ENCODE measurements at places on chromosomes 3 and 15.

DNA sequence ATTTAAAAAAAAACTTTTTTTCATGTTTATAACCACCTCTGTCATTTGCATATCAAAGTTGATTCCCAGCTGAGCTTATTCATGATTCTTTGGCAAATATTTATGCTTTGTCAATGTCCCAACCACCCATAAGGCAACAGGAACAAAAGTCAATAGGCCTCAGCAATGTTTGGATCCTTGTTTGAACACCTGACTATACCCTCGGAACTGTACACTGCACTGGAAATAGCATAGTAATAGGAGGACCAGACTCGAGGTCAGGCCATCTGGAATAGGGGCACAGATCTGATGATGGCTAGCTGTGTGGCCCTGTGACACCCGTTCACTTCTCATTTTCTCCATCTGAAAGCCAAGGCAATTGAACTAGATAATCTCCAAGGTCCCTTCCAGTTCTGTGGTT, 301.7 kb upstream of the ATP11B start:
- DNase-seq, result no peak

DNA sequence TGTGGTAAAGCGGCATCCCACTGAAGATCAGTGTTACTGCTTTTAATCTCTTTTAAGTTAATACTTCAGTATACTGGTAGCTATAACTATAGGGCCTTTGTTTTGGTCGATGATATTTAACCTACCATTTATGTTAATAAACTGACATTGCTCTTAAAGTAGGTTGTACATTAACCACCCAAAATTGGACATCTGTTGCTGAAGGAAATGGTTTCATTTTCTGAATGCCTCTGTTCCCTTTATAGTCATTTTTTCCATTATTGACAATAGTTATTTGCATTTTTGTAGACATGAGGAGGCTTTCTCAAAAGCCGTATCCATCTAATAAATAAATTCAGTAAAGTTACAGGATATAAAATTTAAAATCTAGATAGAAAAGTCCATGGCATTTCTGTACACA, 252.4 kb upstream of the UBE2E1 start:
- DNase-seq, result no peak

DNA sequence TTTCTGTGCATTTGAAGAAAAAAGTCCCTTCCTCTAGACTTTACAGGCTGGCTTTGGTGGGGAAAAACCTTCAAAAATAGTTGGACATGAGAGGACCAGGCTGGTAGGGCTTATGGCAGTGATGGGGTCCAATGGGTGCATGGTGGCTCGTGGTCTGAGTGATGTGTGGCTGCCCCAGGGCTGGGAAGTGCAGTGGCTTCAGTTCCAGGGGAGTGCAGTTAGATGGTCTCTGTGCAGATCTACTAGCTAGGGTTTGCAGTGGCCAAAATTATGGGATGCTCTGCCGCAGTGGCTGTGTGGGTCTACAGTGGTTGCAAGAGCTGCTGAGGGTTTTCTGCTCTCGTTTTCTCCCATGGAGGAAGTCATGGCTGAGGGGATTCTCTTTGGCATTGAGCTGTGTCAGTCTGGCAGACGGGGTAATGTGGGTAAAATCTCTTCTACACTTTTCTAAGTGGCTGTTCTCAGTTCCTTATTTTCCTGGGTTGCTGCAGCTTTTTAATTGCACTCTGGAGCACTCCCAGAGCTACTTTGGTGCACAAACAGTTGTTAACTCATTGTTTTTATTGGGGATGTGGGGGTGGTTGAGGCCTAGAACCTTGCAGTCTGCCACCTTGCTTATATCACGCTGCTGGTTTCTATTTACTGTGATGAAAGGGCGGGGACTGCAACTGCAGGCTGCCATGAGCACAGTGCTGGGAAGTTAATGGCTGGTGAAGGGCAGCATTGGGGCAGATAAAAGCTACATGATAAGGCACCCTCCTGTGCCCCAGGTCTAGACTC, 1324.6 kb downstream of the NSUN3 start:
- no peak for DNase-seq

DNA sequence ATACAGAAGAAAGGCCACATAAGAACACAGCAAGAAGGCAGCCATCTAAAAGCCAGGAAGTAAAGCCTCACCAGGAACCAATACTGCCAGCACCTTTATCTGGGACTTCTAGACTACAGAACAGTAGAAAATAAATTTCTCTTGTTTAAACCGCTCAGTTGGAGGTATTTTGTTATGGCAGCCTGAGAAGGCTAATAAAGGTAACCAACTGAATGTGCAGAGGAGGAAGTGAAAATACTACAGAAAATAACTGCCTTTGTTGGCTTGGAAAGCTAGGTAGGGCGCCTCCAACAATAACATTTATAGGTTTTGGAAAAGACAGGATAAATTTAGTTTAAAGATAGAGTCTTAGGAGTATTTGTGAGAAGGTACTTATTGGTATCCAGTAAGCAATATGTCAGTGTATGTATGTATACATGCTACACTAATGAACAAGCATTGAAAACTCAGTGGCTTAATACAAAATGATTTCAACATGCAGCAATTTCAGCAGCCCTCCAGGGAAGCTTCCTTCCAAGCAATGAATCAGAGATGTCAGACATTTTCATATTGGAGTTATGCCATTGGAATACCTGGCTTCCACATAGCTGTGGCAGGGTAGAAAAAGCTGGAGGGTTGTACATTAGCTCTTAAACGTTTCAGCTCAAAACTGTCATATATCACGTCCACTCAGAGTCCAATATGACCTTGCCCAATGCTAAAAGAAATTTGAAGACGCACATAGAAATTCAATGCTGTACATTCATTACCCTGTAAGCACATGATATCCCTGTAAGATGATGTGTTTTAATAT, 48.9 kb downstream of the ZBBX start:
- DNase-seq, result no peak

- DNase-seq, result no peak
Observed at GRCh38 chr3:36707623-36708409, 56.5 kb downstream of the DCLK3 start.

DNA sequence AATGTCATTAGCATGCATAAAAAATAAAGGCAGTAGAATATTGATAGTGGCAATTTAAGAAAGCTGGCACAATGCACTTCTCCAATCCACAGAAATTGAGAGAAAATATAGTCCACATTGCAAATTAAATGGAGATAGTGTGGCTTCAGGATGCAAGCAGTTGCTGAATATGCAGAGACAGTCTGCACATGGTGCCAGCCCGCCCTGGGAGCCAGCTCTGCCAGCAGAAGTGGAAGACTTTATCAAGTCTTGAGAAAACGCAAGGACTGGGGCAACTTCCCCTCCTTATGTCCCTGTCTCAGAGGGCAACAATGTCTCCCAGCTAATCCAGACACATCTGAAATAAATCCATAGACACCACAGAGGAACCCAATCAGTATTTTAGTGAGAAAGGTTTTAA, 57.2 kb downstream of the MB21D2 start:
- no peak for DNase-seq

GRCh38 chr15:47717036-47717612, at the start of gene SEMA6D:
SEMA6D (plus strand) TSS chr15:47717505; CDS start chr15:47759799, 42,294 bp downstream.
- DNase-seq, result peak; percentile 91

DNA sequence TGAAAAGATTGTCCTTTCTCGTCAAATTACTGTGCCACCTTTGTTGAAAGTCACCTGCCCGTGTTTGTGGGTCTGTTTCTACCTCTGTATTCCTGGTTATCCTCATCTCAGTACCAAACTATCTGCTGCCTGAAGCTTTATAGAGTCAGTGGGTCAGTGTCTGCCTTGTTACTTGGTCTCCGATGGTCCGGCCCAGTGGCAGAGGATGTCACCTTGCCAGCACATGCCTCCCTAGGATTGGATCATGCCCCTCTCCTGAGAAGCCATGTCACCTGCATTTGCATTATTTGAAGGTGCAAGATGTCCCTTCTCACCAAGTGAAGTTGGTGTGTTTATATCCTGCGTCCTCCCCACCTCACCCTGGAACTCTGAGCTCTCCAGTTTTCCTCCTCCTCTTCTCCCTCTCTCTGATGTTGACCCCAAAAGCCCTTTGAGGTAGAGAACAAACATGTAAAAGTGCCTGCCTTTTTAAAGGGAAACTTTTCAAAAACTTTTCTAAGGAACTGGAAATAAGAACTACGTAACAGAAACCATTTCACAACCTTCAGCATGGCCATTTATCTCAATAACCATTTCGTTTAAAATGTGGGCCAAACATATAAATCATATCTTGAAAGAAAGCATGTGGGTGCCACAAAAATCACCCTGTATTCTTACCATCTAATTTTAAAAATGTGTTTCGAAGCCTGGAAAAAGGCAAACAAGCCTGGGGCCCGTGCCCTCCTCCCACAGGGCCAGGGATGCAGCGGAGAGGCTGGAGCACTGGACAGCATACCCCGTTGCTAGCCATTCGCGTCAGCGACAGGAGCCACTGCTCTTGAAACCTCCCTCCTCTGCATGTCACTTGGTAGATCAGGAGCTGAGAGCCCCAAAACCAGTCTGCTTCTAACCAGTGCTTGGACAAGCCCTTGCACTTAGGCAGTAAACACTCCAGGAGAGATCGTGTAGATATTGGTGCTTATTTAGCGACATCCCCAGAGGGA, 102.1 kb downstream of the VGLL4 start:
- no peak for DNase-seq
